ENCODE measurements at places on chromosomes 1 and 21.
A peak's percentile ranks its signal among the peaks of the same experiment; 100 is the strongest.

- DNase-seq: no peak
These were observed 87.3 kb downstream of the TBX15 start for GRCh38 chr1:118900643-118901440.

DNA sequence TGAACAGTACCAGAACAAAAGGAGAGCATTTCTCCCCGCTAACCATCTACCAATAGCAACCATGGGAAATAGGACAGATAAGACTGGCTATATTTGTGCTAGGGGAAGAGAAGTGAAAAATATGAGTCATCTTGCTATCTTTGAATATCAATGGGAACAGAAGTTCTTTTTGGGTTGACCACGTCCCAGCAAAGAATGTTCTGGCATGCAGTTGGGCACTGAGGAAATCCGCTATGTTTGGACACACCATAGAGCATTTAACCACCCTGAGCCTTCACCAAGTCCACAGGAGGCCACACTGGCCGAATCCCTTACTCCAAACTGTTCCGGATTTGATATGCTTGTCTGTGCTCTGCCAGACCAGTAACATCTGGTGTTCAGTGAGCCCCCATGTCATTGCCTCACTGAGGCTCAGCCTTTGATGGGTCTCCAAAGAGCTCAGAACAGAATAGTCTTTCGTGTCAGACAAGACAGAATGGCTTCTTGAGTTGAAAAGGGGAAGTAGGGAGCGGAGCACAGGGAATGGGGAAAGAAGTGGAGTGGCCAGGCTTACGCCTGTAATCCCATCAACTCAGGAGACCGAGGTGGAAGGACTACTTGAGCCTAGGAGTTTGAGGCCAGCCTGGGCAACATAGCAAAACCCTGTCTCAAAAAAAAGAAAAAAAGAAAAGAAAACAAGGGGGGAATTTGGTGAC, 81.4 kb downstream of the SMYD2 start:
- no peak for DNase-seq

DNA sequence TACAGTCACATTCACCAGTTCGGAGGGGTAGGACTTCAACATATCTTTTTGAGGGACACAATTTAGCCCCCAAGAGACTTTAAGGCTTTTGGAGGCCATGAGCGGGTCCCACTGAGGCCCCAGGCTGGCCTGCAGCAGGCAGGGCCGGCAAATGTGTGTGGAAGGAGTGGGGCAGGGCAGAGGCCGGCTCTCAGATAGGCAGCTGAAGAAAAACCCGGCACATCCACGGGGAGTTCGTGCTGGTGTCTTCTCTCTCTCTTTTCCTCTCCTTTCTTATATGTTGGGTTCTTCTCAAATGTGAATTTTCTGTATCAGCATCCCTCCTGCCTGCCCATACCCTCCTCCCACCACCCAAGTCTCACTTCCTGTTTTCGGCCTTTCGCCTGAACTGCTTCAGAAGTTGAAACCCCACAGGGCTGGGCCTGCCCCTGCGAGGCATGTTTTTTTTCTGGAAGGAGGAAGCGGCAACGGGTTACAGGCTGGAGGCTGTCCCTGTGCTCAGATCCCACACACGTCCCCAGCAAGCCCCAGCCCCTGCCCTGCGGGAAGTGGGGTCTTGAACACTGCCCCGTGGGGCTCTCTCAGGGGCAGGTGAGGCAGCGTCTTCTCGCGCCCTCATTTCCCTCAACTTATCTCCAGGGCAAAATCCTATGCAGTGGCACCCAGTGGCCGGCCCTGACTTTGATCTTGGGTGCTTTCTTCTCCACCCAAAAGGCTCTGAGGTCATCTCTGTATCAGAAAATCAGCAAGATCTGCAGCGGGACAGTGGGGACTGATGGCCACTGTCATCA, 9.7 kb upstream of the UMODL1 start:
- DNase-seq: no peak

DNA sequence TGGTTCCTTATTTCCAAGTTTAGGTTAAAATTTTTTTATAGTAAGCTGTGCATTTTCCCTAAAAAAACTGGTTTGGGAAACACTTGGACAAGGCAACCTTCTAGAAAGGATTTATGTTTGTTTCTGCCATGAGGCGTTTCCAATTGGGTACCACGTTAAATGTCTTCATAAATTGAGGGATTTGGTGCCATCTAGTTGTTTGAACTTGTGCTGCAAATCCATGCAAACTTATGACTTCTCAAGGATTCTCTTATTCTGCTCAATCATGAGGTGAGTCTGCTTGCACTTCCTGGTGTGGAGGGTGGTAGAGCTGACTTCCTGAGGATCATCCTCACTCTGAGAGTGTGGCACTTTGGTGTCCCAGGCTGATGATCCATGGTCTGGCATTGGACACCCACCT, 123.3 kb downstream of the PCNX2 start:
- peak; percentile 21 for DNase-seq

- DNase-seq: no peak
These were observed 100.7 kb upstream of the PDE4B start for GRCh38 chr1:65691972-65692371.

DNA sequence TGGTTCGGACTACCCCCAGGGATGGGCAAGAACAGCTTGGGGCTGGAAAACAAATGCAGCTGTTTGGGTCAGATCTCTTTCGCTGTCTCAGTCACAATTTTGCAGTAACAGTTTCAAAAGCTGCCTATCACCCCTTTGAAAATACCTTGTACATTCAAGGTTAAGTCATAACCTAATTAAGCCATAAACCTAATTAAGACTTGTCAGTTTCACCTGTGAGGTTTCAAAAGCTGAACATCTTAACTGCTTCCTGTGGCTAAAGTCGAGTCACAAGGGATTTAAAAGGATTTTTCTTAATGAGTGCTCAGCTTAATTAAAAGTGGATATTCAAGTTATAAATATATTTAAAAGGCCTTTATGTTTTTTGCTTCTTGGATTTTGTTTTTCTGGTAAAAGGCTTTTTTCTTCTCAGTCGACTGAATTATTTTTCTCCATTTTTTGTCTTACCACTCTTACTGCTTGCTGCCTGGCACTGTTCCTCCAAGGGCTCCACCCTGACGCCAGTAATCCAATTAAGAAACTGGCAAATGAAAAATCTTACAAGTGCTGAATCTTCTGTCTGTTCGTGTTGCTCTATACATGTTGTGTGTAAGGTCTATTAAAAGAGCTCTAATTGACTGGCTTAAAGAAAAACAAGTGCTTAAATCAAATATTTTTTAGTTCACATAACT, 31.3 kb downstream of the CBR1 start:
- DNase-seq: no peak

DNA sequence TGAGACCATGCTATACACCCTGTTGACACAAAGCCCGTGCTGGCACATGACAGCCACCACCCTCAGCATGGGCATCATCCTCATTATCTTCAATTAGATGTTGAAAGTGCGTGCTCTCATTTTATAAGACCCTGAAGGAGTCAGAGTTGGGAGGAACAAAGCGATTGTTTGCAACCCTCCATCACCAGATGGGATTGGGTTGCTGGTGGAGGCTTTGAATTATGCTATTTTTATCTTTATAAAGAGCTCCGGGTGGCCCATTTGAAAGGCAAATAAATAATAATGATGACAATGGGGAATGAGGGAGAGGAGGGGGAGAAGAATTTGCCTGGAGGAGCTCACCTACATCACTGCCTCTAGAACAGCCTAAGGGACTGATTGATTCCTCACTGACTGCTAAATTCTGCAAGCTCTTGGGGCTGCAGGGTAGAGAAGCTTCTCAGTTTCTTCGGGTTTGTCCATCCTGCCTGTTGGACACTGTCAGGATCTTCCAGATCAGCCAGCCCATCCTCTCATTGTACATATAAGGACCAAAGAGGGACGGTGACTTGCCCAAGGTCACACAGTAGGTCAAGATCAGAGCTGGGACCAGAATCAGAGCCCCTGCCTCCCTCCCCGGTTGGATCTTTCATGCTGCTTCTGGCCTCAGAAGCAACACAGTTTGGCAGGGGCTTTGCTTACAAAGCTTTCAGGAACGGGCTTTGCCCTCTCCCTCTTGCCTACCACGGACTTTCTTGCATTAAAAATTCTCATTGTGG, 130.9 kb upstream of the ZBTB40 start:
- DNase-seq: no peak

DNA sequence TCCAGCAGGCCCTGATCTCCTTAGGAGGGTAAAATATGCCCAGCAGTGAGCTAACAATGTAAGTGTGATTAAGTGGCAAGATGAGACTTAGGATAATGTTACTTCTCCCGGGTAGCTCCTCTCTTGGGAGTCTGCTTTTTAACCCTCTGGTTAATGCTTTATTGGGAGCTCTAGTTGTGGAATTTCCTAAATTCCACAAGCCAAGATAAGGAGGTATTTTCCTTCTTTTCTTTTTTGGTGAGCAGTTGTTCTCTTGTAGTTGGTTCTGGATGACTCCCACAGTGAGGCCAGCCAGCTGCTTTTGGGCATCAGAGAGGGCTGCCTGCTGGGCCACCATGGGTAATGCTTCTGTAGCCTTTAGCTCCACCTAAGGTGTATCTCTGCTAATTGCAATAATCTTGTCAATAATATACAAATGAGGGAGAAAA, 19.3 kb downstream of the C1orf52 start:
- DNase-seq: no peak

DNA sequence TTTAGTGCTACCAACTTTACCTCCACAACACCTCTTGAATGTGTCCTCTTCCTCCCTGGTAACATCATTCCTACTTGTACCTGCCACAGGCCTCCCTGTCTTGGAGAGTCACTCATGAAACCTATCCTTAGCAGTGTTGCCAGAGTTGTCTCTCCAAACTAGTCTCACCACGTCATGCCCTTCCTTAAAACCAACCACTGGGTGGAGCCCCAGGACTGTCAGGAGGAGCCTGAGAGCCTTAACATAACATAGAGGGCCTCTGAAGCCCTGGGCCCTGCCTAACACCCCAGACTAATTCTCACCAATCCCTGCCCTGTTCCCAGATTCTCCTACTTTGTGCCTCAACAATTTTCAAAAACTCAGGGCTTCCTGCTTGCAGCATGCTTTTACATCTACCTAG, 65.3 kb downstream of the ZNF697 start:
- peak; percentile 70 for DNase-seq

- DNase-seq: no peak
These were observed 365.9 kb downstream of the COL11A1 start for GRCh38 chr1:102742426-102742825.

- DNase-seq: peak; percentile 55
These were observed 37.6 kb downstream of the TRIM11 start for GRCh38 chr1:228368801-228369607.

- DNase-seq: no peak
These were observed 13.5 kb downstream of the LDLRAP1 start for GRCh38 chr1:25556791-25557476.

GRCh38 chr1:158013840-158014730, 20.6 kb downstream of the KIRREL1 start:
- no peak for DNase-seq

DNA sequence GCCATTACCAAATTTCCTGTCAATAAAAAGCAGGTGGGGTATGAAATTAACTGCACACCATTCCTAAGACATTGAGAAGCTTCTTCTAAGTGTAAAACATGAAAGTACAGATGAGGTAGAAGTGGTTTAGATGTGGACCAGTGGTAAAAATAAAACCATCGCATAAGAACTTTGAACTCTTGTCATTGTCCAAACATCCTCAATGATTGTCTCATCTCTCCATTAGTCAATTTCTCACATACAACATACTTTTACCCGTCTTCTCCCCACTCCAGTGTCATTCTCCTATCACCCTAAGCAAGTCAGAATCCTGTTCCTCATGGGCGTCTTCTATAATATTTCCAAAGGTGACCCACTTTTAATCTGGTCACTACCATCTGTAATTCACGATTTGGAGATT, 24.3 kb upstream of the SLC19A2 start:
- no peak for DNase-seq

GRCh38 chr1:168623003-168623828, 46.8 kb downstream of the XCL1 start:
- peak; percentile 23 for DNase-seq

DNA sequence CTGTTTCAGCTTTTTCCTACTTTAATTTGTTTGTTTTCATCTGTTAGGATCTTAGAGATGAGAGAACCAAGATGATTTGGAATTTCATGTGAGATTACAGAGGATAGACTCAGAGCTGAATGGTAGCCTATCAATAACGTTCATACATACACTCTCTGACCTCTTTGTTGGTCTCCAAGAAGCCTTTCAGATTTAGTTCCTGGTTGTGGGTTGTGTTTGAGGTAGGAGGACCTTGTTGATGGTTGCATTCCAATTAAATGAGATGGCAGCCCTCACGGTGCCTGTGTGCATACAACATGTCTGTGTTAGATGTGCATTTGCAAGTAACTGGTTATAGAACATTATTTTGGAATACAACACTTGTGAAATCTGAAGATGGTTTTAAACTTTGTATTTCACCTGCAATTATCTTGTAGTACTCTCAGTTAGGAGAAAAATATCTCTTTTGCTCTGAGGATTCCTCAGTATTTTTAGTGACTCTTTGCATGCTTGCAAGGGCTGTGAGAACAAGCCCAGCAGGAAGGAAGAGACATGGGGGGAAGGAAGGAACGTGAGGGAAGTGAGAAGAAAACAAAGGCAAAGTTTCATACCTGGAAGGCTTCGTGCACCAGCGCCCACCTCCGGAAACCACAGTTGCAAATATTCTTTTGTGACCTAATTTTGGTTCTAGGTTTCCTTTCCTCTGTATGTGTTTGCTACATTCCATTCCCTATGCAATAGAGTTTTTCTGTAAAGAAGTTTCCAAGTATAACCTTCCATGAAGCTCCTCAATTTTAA, 291.8 kb downstream of the DISC1 start:
- no peak for DNase-seq

- DNase-seq: no peak
These were observed 129.4 kb upstream of the CACYBP start for GRCh38 chr1:174870319-174870718.

GRCh38 chr1:108077991-108078390, 113.0 kb upstream of the VAV3 start:
- DNase-seq: no peak

DNA sequence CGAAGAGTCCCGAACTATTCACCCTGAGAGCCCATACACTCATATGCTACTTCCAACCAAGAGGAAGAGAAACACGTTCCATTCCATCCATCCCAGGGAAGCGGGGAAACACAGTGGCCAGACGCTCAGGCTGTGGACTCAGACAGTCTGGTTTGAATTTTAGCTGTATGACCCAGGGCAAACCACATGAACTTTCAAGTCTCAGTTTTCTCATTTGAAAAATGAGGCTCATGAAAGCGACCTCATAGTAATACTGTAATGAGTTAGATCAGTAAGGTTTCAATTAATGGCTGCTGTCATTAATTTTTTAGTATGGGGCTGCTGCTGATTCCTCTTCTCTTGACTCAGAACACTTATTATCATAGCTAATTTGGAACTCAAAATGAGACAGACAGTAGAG, 1.5 kb downstream of the FCRL4 start:
- no peak for DNase-seq

- DNase-seq: no peak
These were observed 1.5 kb downstream of the LCE3E start for GRCh38 chr1:152565115-152565514.

DNA sequence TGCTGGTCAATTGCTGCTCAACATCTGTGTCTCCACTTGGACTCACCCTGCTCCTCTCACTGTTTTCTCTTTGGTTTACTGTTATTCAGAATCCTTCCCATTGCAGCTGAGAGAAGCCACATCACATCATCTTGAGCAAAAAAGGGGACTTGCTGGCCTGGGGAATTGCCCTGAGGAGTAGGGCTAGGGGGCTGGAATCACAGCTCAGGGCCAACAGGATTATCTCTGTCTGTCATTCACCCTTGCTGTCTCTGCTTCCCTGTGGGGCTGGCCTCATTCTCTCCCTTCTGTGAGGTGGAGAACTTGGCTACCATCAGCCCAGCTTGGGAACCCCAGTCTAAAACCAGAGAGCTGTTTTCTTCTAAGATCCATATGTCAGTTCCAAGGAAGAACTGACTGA, 140.7 kb upstream of the WNT4 start:
- DNase-seq: no peak

Data from testis (tissue), 5 donors.